ENCODE measurements at places on chromosomes 3 and 15.

- no peak for DNase-seq
Observed at GRCh38 chr15:31497838-31498237, 171.2 kb downstream of the KLF13 start.

- DNase-seq: no peak
Observed at GRCh38 chr3:39127269-39127907, 19.9 kb downstream of the TTC21A start.

DNA sequence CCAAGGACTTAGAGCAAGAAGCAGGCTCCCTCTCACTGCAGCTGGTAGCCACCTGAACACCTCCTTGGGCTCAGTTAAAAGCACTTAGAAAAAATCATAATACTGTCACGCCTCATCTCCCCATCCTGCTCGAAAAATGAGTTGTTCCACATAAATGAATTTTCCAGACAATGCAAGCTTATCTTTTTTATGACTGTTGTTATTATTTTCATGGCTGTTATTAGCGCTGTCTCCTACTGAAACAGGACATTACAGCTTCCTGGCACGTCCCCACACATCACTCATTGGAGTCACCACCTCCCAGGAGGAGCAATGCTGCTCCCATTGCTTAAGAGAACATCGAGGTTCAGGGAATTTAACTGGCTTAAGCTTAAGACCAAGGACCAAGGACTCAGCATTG lies 26.5 kb downstream of the CCDC33 start:
- no peak for DNase-seq

DNA sequence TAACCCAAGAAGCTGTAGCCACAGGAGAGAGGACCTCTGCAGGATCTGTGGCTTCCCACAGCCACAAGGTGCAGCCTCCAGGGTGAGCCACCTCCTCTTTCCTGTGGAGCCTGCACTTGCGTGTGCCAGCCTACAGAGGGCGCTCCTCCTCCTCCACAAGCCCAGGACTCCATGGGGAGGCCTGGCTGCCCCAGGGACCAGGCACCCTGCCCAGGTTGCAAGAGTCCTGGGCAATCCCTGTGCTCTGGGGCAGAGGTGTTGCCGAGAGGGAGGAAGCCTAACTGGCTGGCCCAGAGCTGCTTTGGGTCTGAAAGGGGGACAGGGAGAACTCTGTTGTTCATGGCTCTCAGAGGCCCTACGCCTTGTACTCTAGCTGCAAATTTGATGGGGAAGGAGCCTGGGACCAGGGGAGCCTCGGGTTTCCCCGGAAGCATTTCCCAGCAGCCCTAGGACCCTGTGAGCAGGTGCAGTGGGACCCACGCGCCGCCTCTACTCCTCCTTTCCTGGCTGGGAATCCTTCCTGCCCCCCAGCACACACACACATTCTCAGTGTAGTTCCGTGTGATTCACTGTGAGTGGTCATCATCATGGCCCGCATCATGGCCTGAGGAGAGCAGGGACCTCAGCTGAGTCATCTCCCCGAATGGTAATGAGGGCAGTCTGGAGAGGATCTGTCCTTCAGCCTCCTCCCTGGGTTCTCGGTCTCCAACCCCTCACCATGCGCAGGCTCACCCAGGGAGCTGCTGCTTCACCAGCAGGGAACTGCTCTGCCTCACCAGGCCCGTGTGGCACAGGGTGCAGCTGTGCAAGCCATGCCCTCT lies 24.3 kb downstream of the TBC1D21 start:
- no peak for DNase-seq

- no peak for DNase-seq
Observed at GRCh38 chr3:66099541-66100065, 60.9 kb upstream of the MAGI1 start.

DNA sequence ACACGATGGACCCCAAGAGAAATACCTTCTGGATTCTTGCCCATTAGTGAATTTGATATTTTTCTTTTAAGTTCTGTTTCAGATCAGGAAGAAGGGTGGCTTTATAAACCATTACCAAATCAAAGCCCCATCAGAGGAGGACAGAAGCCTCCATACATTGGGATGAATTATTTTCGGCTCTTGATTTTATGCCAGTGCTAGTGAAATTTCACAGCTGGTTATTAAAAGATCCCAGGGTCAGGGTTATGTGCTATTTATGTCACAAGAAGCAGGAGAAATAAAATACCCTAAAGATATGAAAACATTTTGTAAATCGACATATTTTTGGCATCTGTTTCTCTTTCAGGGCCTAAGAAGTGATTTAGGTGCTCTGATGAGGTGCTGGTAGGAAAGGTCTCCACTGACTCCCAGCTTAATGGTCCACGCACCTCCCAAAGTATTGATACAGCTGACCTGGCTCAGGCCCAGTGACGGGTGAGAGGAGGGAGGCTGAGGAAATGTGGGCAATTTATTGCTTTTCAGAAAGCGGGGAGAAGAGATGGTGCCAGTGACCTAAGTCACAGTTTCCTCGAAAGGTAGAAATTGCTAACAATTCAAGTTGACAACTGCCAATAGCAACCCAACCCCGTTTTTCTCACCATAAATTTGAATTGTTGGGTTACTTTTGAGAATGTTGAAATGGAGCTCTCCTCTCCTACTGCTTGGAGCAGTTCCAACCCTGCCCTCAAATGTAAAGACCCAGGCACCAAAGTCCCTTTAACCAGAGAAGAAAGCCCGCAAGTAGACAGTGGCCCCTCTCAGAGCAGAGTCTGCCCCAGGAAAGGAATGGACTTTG lies 315.6 kb upstream of the NR2E3 start:
- no peak for DNase-seq

DNA sequence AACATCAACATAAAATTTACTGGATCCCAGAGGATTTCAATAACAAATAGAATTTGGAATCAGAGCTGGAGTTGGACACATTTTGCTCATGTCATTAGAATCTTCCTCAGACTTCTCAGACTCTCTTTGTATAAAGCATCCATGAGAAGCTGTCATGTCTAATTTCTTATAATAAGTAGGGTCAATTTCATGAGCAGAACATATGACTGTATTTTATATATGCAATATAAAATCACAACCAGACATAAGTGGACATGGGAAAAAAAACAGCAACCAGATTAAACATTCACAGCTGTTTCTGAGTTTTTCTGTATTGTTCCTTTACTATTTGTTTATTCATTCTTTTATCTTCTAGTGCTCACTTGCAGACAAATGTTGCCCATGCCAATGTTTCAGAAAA lies 325.5 kb downstream of the RBMS3 start:
- DNase-seq: no peak

DNA sequence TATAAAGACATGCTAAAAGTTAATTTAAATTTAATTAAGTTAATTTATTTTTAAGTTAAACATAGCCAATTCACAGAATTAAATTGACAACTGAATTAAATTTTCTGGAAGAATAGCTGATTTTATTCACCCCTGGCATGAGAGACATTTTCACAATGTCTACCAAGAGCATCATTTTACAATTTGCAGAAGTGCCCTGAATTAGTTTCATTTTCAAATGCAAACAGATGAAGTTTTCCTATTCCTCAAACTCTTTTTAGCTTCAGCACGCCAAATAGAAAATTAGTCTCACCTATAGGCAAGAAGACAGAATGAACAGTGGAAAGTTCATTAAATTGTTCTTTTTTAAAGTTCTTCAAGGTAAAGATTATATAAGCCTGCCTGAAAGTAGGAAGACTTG lies 259.3 kb downstream of the ZBBX start:
- no peak for DNase-seq

- DNase-seq: no peak
Observed at GRCh38 chr15:101329309-101329863, 34.3 kb upstream of the SNRPA1 start.

GRCh38 chr3:11529281-11529680 lies 114.4 kb downstream of the VGLL4 start:
- DNase-seq: no peak

Measured in hippocampal formation (tissue), 2 donors.